Cerebellar nuclear complex (tissue), 1 donor: ENCODE measurements at places on chromosomes 12 and 14.

GRCh38 chr14:95424529-95424928 is 91.9 kb downstream of the SYNE3 start:
- no peak for DNase-seq

DNA sequence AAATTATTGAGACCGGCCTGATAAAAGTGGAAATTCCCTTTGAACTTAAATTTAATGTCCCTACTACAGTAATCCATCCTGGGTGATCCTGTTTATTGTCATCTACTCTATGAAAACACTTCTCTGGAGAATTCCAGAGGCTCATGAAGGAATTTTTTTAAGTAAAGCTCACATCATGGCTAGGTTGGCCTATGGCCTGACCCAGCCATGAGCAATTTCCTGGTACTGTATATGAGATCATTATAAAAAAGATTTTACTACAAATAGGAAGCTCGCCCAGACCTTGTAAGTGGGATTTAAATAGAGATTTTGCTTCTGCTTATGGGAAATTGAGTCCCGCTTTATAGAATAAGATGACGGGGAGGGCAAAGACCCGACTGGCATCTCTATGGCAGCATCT is 215.5 kb downstream of the DPF3 start:
- DNase-seq: no peak

GRCh38 chr12:55845785-55846496 is 3.2 kb upstream of the MMP19 start:
- DNase-seq: no peak

DNA sequence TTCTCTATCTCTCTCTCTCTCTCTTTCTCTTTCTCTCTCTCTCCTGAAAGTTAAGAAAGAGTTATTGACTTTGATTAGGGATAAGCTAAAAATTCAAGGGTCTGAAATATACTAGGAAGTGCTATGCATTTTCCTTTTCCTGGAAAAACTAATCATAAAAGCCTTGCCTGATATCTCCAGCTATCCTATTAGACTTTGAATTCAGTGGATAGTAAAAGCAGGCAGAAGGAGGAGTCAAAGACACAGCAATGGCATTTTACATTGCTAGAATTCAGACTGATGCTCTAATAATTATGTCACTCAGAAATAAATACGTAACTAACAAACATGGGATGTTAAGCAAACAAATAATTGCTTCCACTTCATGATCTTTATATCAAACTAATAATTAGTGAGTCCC is 272.0 kb downstream of the SSPN start:
- no peak for DNase-seq

DNA sequence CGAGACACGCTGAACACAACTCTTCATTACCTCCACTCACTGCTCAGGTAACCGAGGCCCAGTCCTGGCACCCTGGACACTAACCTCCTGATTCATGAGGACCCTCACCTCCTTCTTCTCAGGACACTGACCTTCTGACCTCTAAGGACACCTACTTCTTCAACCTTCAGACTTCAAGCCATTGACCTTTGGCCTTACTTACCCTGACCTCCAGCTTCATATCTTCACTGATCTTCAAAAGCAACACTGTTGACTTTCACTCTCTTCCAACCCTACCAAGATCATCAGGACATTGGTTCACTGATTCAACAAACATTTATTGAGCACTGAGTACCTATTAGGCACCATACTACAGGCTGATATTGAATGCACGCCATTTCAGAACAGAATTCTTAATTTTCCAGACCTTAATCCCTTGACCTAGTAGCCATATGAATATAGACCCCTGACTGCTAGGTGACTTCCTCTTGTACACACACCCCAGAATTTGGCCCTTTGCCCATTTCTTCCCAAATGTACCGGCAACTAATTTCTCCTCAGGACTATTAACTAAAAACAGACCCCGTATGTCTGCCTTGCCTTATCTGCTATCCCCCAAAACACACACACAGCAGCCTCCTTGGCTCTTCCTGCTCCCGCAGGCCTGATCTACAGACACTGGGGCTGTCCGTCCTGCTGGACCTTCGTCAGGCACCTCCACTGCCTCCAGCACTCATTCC is 5.8 kb downstream of the ARHGEF40 start:
- DNase-seq: no peak

GRCh38 chr14:50362764-50363713 is 33.6 kb downstream of the CDKL1 start:
- no peak for DNase-seq

GRCh38 chr12:12992418-12993130 is 7.5 kb downstream of the HEBP1 start:
- no peak for DNase-seq
